HS-27A (cell line): ENCODE measurements at places on chromosomes 6 and 20.

DNA sequence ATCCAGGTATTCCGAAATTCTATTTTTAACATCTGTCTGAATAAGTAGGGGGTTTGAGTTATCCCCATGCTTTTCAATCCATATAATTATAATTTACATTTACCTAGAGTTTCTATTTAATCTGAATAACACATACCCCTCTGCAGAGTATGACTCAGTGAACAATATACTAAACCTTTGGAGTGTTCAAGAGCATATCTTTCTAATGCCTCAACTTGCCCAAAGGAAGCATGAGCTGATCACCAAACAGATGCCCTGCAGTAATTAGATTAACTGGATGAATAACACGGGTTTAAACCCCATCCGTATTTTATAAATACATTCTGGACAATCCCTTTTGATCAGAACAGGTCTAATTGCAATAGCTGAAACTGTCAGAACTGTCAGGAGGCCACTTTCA, 897.1 kb downstream of the TFAP2A start:
- no peak for DNase-seq

- no peak for DNase-seq
These were observed 238.6 kb upstream of the PMEPA1 start for GRCh38 chr20:57948180-57948955.

- DNase-seq = no peak
These were observed 49.6 kb downstream of the DSTN start for GRCh38 chr20:17619351-17620093.

GRCh38 chr6:168452685-168453377, 11.8 kb downstream of the SMOC2 start:
- DNase-seq = no peak

- DNase-seq = peak; percentile 71
These were observed 38.9 kb upstream of the PMEPA1 start for GRCh38 chr20:57748601-57749130.

DNA sequence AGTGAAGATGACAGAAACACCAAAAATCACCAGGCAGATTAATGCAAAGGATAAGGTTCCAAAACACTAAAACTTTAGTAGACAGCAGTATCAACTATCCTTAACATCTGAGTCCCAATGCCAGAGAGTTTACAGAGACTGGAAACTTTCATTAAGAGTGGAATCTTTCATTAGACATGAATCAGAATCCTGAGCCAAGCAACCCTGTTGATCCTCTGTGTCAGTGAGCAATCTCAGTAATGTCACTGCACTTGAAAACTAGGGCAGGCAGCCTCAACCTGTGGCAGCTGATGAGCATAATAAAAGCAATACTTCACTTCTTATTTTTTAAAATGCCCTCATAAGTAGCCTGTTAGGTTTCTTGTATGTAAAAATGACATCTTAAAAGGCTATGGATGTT, 252.8 kb upstream of the PLN start:
- no peak for DNase-seq

GRCh38 chr6:150456466-150456865, 87.7 kb downstream of the IYD start:
- DNase-seq = no peak

GRCh38 chr6:24419526-24419925, 16.8 kb downstream of the MRS2 start:
- DNase-seq = no peak

DNA sequence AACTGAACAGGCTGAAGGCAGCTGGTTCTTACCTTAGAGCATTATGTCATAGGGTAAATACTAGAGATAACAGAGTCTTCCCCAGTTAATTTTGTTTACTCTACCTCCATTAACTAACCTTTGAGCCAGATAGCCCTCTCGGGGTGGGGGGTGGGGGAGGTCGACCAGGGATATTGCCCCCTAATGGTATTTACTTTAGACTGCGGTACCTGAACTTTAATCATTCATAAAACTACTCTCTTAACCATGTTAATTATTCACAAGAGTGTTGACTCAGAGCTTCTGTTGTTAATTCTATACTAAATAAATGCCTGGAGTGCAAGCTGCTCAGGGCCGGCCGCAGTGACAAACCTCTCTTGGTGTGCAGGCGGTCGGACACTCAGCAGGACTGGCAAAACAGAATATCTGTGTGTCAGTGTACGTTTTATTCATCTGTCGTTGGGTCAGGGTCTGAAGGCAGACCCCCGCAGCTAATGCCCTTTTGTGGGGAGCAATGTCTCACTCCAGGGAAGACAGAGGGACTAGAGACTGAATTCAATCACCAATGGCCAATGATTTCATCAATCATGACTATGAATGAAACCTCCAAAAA, 152.4 kb upstream of the COL21A1 start:
- DNase-seq = no peak

GRCh38 chr6:12258591-12259075, 31.5 kb upstream of the EDN1 start:
- DNase-seq = no peak

DNA sequence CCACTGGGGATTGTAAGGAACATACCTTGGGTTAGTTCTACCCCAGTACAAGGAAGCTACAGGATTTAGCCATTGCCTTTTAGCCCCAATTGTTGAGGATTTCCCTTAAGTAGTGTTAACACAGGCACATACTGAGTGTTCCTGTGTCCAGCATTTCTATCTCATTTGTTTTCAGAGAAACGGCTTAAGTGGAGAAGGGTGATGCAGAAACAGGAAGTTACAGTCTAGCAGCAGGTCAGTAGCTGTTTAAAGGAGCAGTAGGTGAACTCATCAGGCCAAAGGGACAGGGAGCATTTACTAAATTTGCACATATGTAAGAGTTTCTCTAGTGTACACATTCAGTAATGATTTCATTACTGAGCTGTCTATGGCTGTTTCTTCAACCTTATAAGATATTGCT, 644.2 kb upstream of the GJE1 start:
- no peak for DNase-seq

- DNase-seq = no peak
These were observed 11.8 kb upstream of the CAP2 start for GRCh38 chr6:17381424-17382147.

GRCh38 chr6:20112241-20112640, 100.0 kb downstream of the MBOAT1 start:
- DNase-seq = no peak

GRCh38 chr20:52433326-52434040, 241.9 kb upstream of the ZFP64 start:
- DNase-seq = no peak

DNA sequence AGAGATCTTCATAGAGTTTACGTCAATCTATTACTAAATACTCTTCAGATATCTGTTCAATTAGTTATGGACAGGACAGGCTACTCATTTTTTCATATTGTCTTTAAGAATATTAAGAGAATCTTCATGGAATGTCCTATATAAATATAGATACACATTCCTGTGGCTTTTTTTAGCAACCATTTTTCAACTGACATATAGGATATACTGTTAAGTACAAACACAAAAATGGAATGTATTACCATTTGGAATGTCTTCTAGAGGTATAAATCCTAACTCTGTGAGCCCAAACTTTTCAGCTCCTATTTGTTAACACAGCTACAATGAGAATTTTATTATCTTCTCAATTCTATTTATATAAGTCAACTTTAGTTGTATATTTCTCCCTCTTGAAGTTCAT, 239.6 kb upstream of the DEFB112 start:
- DNase-seq = no peak

- peak; percentile 51 for DNase-seq
These were observed at the start of gene SLC35A1 for GRCh38 chr6:87472525-87473418. Gene SLC35A1, plus strand, starts transcription at chr6:87472974. Its CDS starts 30 bp downstream, at chr6:87473004.

DNA sequence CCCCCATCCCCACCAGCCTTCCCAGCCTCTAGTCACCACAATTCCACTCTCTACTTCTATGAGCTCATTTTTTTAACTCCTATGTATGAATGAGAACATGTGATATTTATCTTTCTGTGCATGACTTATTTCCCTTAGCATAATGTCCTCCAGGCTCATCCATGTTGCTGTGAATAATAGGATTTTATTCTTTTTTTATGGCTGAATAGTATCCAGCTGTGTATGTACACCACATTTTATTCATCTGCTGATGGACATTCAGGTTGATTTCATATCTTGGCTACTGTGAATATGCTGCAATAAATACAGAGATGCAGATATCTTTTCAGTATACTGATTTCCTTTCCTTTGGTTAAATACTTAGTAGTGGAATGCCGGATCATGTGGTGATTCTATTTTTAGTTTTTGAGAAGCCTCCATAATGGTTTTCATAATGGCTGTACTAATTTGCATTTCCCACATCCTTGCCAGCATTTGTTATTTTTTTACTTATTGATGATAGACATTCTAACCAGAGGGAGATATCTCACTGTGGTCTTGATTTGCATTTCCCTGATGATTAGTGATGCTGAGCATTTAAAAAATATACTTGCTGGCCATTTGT, 194.9 kb downstream of the PACRG start:
- no peak for DNase-seq

DNA sequence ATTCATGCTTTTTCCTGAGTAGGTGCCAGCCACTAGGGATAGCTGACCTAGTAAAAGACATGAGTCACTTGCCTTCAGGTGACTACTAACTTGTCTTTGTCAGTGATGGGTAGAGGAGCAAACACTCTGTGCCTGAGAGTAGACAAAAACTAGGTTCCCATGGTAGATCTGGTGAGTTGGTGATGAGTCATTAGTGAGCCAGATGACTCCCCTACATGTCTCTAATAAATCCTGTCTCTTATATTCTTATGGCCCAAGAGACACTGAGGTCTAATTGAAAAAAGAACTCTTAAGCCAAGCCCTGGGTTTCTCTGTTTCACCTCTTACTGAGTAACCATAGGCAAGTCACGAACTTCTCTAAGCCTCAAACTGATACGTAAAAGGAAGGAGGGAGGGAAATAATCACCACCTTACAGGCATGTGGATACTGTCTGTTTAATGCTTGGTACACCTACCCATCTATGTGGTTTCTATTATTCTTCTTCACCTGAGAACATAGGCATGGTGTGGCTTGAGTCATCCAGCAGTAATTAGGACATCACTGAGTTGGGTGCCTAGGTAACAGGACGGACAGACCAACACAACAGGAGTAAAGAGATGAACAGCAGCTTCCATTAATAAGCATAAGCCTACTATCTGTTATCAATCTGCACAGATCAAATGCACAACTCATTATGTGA, 20.3 kb downstream of the TTPAL start:
- no peak for DNase-seq

DNA sequence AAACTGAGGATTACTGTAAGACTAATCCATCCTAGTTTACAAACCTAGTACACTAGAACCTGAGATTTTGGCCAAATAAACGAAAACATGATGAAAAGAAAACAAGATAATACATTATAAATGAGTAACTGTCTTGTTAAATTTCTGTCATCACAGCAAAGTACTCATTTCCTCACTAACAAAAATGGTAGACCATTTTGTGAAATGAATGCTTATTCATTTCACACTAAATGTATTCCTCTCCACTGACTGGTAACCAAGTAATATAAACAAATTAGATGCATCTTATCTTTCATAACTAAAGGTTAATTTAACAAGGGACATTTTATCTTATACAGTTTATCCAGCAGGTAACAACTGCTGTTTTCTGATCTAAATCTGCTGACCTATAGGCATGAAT, 143.7 kb downstream of the REV3L start:
- DNase-seq = no peak

- no peak for DNase-seq
These were observed 46.7 kb downstream of the CD2AP start for GRCh38 chr6:47524136-47524845.

GRCh38 chr6:113306552-113307145, 550.5 kb upstream of the MARCKS start:
- DNase-seq = no peak

DNA sequence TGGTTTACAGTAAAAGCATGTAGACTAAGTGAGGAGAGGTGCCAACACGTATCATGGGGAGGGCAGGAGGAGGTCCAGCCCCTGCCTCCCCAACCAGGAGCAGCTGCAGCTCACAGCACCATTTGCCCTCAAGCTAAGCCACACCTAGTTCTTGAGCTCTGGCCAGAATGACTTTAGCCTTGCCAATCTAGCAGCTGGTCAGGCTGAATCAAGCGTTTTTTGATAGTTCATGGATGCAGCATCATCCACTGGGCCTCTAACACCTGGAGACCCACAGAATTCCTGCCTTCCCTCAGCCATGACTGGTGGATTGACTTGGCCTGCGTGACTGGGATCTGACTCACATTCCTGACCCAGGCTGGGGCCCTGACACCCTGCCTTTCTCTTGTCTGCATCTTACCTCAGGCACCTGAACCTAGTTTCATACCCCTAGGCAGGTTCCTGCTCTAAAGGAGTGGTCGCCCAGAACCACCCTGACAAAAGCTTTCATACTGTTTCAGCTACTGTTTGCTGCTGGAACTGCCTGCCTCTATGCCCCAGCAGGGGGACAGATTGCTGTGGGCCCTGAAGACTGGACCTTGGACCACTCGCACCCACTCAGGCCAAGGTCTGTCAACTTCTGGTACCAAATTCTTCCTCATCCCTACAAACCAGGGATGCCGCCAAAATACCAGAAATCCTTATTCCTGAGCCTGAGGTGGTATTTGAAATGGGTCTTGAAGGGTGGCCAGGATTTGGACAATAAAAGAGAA, 122.3 kb downstream of the QRSL1 start:
- DNase-seq = no peak
